ENCODE measurements at places on chromosomes 1 and 21.

GRCh38 chr1:248837045-248837780, 811 bp upstream of the ZNF672 start:
- DNase-seq, result no peak

DNA sequence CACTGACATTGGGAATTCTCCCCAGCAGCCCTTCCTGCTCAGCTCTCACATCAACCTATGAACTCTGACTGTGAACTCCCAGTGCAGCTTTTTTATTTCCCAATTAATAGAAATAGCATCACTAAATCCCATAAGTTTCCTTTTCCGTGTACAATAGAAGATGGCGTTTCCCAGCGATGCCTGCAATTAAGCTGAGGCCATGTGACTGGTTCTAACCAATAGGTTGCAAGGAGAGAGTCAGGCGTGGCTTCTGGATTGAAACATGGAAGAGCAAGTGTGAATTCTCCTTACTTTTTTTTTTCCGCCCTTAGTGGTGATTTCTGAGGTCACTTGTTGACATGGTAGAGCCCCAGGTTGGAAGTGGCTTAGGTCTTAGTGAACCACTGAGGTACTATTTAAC, 59.0 kb upstream of the IGSF5 start:
- no peak for DNase-seq

DNA sequence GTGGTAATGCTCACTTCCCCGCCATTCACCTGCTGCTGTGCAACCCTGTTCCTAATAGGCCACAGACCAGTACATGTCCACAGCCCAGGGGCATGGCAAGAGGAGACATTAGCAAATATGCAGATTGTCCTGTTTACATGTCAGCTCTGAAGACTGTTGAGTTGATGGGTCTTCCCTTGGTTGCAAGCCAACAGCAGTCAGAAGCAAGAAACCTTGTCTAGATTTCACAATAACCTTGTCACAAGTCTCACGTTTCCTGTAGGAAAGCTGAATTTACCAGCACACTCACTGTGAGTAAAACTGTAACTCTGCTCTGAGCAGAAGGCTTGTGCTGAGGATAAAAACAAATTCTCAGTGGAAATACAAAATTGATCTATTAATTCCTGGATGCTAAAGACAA, 195.1 kb downstream of the HLX start:
- no peak for DNase-seq

DNA sequence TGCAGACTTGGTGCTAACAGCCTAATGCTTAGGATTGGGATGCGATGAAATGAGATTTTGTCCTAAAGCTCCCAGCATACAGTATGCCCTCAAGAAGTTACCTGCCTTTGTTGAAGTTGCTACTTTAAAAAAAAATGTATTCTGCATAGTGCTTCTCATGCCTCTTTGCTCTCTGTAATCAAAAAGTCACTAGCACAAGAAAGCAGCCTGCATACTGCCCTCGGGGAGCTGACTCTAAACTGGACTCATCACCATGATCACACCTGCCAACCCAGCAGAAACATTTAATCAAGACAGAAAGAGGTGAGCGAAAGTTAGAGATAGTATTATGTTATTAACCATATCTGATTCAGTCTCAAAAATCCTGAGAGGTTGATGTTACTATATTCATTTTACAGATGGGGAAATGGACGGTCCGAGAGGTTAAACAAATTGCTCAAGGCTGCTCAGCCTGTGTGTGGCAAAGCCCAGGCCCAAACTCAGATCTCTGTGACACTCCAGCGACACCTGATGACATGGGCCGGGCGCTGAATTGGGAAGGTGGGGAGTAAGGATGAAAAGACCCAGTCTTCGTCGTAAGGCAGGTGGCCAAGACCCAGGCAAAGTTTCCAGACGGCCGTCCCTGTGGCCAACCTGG, 1.1 kb downstream of the BATF3 start:
- DNase-seq, result no peak

GRCh38 chr1:92752719-92753118, 32.2 kb downstream of the EVI5 start:
- no peak for DNase-seq

GRCh38 chr1:80170811-80171485, 1164.4 kb upstream of the ADGRL4 start:
- DNase-seq, result no peak

GRCh38 chr1:94362466-94363058, 55.6 kb upstream of the ABCD3 start:
- DNase-seq, result no peak

DNA sequence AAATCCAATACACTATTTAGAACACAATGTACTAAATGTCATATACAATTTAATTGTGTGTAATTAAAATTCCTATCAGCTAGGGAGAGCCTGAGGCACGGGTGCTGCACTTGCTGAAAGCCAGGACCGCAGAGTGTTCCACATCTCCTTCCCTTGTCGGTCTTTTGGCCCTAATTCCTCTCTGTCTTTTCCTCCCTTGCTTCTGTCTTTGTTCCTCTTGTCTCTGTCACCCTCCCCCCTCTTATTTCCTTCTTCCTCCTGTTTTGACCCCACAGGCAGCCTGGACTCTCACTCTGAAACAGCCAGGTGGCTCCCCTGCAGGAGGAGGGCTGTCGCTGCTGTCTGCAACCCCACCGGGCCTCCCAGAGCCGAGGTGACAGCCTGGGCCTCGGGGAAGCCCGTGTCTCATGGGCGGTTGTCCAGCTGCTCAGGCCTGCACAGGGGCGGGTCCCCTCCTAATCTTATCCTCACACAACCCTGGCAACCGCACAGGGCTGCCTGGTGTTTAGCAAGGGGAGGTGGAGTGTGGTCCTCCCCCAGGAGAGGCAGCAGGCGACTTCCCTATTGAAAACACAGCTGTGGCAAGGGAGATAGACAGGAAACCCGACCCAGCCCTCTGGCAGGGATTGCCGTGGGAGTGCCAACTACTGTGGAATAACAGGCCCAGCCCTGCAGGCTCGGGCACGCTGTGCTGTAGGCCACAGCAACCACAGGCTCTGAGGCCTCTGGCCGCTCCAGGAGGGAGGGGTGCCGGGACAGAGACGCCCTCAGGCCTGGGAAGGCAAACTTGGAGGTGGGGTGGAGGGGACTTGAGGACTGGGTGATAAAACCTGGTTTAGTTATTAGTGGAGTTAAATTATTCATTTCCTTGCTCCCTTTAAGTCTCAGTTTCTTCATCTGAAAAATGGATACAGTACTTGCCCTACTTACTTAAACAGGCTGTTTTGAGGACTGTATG, 68.8 kb upstream of the WDR26 start:
- no peak for DNase-seq
